Stimulated activated CD8-positive, alpha-beta memory T cell treated with anti-CD3 and anti-CD28 coated beads, Interleukin-15, amount 100 ng/mL, for 4 hours (primary cell): ENCODE measurements at places on chromosomes 16 and 17.

DNA sequence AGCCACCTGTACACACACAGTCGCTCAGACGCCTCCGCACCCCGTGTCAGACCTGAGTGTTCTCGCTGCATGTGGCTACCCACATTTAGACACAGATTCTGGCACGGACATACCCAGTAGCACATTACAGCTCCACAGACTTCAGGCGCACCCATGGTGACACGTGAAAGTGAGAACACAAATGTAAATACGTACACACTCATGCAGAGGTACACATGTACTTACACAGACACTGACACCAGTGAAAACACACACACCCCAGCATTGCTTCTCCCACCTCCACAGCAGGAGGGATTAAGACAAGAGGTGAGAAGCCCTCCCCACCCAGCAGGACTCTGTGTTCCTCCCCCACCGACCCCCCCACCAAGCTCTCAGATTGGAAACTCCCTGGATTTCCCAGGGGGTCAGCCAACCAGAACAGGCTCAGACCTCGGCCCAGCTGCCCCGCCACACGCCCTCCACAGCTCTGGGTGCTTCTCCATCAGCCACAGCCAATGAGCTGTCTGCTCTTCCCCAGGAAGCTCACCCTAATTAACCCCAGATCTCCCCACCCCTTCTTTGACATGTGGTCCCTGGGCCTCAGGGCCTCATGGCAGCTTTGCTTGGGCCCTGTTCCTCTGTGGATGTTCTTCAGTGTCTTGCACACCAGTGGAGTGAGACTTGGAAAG lies 5.3 kb upstream of the FOXN1 start:
- no peak for DNase-seq

DNA sequence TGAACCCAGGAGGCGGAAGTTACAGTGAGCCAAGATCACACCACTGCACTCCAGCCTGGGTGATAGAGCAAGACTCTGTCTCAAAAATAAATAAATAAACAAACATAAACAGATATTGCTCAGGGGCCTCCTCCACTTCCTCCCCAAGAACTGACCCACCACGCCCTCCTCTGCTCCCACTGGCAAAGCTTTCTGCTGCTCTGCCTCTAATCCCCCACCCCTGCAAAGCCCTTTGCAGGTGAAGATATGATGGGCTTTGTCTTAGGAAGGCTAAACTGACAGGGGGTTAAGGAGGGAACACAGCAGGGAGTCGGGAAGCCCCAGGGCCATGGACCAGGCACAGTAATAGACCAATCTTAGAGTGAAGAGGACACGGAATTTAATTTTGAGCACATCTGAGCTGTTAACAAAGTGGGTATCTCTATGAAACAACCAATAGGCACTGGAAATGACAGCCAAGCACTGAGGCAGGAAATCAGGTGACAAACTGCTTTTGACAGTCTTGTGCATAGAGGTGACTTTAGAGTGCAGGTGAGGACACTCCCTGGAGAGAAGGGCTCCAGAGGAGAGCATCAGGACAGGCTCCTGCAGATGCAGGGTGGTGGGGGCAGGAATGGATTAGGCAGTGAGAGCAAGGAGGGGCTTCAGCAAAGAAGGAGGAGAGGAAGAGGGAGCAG lies 6.4 kb upstream of the CD300LD start:
- DNase-seq = no peak

DNA sequence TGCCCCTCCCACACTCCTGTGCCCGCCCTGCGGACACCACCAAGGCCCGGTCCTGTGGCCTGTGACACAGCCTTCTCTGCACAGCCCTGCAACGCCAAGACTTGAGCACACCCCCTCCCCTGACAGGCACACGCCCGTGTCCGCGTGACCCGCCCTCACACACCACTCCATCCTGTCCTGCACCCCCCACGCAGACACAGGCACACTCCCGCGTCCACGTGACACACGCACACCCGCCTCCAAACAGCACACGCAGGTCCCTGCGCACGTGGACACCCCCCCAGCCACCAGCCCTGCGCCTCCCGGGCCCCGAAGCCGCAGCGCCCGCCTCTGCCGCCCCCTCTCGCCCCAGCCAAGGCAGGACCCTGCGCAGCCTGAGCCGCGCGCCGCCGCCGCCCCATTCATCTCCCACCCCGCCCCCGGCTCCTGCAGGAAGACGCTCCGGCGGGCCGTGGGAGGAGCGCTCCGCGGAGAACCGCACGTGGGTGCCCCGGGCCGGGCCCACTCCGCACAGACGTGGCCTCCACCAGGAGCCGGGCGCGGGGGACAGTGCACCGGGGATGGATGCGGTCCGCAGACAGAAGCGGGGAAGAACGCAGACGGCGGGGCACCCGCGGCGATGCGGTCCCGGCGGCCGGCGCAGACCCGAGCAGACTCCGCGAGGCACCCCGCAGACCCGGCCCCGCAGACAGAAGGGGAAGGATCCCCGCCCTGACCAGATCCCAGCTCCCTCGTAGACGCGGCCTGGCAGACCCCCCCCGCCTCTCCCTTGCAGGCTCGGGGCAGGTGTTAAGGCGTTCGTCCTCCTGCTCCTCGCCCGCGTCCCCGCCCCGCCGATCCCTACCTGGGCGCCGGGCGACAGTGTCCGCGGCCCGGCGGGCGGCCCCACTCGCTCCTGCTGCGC lies 506 bp downstream of the CAMKK1 start:
- peak; percentile 73 for DNase-seq

GRCh38 chr17:47803201-47803600 lies 18.4 kb downstream of the OSBPL7 start:
- no peak for DNase-seq

DNA sequence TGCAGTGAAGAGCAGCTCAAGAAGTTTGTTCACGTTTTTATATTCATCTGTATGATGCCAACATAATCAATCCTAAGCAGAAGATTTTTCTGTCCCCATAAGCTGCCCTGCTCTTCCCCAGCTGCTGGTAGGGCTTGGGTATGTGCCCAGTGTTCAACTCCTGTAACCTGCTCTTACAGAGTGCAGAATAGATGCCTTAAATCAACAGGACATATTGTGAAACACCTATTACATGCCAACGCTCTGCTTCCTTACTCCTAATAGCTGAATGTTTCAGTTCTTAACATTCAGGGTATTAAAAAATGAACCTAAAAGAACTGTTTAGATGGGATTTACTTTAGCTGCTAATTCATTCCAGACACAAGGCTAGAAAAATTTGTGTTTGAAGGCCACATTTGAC lies 190.9 kb downstream of the HS3ST3A1 start:
- DNase-seq = no peak

DNA sequence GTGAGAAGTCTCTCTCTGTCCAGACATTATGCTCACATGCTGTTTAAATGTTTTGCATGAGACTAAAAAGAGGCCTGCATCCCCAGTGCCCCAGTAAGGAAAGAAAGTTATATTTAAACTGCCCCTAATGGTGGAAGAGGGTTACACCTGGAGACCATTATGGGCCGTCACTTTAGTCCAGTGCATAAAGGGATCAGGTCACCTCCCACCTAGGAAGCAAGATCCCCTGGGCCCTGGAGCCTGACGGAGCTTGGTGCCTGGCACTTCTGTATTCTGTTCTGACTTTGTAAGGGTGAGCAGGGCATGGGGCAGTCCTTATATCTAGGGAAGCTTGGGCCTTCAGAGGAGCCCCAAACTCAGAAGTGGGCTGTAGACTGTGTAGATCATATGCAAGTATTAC lies 67.9 kb downstream of the CPPED1 start:
- DNase-seq = no peak

- no peak for DNase-seq
Observed at GRCh38 chr16:12794486-12795387, 8.9 kb downstream of the CPPED1 start.

DNA sequence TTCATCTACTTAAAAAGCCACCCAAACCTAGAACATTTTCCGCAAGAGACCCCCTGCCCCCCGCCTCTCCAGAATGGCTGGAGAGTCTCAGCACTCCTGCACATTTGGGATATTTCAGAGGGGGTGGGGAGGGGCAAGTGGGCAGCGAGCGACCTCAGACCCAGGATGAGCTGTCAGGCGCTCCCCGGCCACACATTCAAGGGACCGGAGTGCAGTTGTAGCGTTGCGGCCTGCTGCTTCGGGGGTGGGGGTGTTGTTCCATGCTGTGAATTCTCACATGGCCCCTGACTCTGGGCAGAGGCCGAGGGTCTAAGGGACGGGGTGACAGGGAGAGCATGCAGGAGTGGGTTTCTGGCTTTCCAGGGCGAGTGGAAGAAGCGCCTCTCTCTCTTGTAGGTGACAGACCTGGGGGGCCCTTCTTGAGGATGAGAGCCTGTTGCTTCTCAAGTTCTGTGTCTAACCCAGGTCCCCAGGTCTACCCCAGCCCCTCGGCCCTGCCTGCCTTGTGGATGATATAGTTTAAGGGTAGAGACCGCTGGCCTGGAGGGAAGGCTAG lies 231.2 kb downstream of the SEC14L1 start:
- DNase-seq = no peak

DNA sequence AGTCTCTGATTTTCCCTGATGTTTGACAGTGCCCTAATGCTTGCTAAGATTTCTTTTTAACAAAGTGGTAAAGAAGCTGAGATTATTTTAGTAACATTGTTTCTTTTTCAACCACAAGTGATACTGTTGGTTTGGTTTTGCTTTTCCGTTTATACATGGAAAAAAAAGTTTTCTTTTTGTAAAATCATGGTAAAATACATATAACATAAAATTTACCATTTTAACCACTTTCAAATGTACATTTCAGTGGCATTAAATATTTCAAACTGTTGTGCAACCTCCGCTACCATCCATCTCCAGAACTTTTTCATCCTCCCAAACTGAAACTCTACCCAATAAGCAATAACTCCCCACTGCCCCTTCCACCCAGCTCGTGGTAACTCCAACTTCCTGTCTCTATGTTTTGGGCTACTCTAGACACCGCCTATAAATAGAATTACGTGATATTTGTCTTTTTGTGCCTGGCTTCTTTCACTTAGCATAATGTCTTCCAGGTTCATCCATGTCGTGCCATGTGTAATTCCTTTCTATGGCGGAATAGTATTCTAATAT lies 4.6 kb downstream of the CIITA start:
- no peak for DNase-seq

DNA sequence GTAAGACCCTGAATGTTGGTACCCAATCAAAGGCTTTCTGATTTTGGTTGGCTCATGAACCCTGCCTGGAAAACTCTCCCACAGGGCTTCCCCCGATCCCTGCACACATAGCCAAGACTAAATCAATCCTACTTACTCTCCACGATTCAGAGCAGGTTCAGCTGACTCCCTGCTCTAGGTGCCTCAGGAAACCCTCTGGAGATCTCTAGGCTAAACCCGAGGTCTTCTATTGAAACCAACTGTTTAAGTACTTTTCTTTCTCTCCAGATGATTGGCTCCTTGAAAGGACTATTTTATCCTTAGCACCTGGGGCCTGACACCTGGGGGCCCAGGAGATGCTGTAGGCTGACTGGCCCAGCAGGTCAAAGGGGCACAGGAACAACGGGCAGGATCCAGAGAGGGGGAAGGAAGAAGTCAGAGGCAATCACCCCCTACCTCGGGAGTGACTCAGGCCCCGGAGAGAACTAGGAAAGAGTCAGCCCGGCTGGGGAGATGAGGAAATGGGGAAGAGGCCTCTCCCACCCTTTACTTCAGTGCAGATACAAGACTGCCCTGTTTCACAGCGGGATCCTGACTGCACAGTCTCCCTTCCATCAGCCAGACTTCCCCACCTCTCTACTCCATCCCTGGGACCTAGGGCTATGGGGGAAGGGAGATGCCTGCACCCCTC lies 2.0 kb downstream of the TBC1D10B start:
- DNase-seq = no peak

- no peak for DNase-seq
Observed at GRCh38 chr16:47523342-47524006, 62.3 kb downstream of the PHKB start.

DNA sequence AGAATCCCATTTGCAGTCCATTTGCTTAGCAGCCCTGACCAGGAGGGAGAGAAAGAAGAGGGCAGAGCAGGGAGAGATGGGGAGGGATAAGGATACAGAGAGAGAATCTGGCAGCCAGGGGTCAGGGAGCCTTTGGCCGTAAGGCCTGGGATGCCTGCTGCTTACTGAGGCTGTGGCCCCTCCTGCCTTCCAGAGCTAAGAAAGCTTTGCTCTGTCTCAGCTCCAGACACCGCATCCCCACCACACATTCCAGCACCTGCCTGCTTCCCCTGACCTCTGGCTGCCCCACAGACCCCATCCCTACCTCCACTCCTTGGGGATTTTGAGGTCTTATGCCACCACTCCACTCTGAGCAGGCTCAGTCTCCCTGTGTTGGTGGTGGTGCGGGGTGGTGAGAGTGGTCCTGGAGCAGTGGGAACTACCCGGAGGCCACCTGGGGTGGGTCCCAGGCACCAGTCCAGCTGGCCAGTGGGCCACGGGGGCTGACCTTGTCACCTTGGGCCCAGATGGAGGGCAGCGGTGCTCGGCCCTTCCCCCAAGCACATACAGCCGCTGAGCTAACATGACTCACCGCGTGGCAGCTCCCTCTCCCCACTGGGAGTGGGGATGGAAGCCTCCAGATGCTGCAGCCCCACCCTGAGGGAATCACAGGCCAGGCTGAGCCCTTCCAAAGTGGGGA lies 58.3 kb downstream of the RAI1 start:
- no peak for DNase-seq

DNA sequence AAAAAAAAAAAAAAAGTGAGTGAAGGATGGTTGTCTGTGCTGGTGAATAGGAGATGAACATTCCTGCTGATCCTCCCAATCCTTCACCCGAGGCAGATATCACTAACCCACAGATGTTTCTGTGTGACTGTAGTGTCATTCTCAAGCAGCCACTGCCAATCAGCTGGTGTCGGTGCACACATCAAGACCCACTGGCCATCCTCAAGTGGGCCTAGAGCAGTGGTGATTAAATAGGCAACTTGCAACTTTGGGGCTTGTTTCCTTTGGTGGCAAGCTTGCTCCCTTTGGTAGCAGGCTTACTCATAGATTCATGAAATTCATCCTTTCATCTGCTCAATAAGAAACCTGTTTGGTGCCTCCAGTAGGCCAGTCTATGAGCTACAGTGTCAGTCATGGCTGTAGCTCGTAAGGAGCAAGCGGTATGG lies 51.1 kb upstream of the LGALS9 start:
- no peak for DNase-seq

- no peak for DNase-seq
Observed at GRCh38 chr16:57764341-57765159, 29.0 kb downstream of the KATNB1 start.

DNA sequence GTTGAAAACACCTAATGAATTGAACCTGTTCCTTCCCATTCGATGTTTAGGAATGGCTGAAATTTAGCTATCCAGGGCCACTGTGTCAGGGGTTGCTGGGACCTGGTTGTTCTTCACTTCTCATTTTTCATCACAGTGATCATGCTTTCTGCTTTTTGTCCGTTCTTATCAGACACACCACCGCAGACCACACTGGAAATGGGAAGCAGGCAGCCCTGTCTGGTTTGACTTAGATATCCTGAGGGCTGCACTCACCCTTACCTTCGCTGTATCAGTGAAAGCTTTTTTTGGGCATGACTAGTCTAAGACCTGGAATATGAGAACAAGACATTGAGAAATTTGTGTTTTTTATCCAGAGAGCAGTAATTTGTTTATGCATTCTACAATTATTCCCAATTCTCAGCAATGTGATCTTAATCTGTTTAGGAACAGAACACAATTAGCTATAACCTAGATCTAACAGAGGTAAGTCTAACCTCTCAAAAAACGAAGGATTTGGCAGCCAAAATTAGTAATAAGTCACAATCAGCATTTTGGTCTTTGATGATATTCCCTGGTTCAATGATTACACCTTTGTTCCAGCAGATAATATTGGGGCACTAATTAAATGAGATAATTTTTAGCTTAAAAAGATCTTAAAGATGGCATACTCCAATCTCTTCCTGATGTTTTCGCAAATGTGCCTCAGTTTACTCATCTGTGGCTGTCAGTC lies 126.0 kb upstream of the GOT2 start:
- no peak for DNase-seq
